SHP77 (cell line): ENCODE measurements at places on chromosomes 4 and X.

GRCh38 chr4:186557061-186557460, 1.7 kb upstream of the MTNR1A start:
- peak; percentile 34 for DNase-seq

- peak; percentile 6 for DNase-seq
These were observed 207.9 kb upstream of the FAM241A start for GRCh38 chr4:111937368-111937767.

DNA sequence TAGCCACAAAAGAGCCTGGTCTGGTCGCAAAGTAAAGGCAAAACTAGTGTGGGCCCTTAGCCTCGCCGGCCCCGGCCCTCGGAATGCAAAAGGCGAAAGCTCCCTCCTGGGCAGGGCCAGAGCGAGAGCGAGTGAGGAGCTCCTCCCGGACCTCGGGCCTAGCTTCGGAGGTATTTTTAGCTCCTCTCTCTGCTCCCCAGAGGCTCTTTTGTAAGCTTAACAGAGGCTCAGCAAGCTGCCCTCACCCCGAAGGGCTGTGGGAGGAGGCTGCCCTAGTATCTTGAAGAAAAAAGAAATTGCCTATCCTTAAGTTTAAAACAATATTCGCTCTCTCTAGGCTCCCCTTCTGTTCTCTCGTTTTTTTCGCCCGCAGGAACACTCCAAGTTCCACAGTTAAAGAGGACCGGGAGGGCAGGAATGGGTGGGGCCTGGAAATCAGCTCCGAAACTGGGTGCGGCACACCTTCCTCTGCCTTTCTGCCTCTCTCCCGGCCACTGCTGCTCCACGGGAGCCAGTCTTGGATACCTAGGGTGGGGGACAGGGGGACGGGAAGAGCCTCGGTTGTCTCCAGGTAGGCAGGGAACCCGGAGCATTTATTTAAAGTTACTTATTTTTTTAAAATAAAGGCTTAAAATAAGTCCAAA, 12.1 kb downstream of the HAND2 start:
- no peak for DNase-seq

DNA sequence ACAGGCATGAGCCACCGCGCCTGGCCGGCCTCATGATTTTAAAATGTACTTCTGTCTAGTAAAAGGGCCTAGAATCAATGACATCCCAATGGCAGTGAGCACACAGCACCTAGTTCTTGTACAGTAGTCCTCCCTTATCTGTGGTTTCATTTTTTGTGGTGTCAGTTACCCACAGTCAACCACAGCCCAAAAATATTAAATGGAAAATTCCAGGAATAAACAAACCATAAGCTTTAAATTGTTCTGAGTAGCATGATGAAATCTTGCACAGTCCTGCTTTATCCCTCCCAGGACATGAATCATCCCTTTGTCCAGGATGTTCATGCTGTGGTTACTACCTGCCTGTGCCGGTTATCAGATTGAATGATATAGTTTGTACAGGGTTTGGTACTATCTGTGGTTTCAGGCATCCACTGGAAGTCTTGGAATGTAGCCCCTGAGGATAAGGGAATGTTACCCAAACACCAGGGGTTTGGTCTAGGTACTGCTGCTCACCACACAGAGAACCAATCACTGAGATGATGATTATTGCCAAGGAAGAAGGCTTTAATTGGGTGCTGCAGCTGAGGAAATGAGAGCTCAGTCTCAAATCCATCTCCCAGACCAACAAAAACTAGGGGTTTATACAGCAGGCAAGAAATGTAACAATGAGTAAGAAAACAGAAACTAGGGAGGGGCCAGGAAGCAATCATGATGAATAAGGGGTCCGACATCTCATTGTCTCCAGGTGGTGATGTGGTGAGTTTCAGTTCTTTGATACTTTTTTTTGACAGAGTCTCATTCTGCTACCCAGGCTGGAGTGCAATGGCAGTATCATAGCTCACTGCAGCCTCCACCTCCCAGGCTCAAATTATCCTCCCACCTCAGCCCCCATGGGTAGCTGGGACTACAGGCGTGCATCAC, 16.2 kb upstream of the FHL1 start:
- DNase-seq, result no peak

- no peak for DNase-seq
These were observed 98.8 kb downstream of the SCFD2 start for GRCh38 chr4:53267026-53267425.

DNA sequence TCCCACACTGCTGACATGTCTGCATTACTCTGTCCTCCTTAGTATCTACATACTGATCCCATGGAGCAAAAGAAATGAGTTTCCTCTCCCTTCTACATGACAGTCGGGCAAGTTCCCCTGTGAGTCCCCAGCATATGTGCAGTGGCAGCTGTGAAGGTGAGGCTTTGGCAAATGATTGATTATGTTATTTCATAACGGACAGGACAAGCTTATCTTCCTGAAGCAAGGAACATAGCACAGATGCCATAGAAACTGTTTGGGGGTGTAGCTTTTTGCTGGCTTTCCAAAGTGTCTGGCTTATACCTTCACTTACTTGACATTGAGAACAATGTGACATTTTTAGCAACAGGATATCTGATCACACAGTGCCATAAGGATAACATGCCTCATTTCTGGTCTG, 136.8 kb upstream of the PDLIM3 start:
- no peak for DNase-seq

DNA sequence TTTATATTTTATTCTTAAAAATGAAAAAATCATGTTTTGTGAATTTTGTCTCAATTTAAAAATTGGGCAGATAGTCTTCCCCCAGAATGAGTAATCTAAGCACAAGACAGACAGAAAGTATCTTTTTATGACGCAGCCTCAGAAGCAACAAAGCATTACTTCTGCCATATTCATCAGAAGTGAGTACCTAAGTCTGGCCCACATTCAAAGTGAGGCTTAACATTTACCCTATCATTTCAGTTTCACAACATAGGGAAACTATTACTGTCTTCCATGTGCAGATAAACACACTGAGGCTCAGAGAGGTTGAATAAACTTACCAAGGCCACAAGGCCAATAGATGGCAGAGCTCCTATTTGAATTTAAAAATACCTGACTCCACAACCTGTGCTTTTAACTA, 4.4 kb upstream of the PRDX4 start:
- no peak for DNase-seq

DNA sequence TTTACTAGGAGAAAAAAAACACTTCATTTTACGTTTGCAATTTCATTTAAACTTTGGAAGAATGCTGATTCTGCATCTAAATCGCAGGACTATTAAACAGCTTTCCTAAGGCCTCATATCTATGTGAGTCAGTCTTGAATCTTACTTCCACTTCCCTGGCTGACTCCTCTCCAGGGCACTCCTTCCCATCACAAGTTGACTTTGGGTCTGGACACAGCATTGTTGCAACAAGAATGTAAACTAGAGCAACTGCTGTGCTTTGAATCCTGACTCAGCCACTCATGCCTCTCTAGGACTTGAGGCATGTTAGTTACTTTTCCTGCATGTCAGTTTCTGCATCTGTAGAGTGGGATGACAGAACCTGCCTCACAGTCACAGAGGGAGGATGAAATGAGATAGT, 413.8 kb downstream of the FAT4 start:
- no peak for DNase-seq

GRCh38 chrX:4570151-4570550, 856.7 kb upstream of the PRKX start:
- no peak for DNase-seq

- DNase-seq, result no peak
These were observed 99.2 kb downstream of the PSAPL1 start for GRCh38 chr4:7335344-7336066.

- no peak for DNase-seq
These were observed 111.6 kb upstream of the WDR17 start for GRCh38 chr4:175953960-175954521.

GRCh38 chrX:30525732-30526131, 51.8 kb downstream of the TASL start:
- DNase-seq, result no peak

GRCh38 chr4:2261110-2261852, 628 bp downstream of the MXD4 start:
- no peak for DNase-seq

GRCh38 chr4:95124906-95125504, 367.2 kb downstream of the BMPR1B start:
- DNase-seq, result no peak

GRCh38 chr4:163744861-163745260, 250.4 kb downstream of the TMA16 start:
- no peak for DNase-seq

DNA sequence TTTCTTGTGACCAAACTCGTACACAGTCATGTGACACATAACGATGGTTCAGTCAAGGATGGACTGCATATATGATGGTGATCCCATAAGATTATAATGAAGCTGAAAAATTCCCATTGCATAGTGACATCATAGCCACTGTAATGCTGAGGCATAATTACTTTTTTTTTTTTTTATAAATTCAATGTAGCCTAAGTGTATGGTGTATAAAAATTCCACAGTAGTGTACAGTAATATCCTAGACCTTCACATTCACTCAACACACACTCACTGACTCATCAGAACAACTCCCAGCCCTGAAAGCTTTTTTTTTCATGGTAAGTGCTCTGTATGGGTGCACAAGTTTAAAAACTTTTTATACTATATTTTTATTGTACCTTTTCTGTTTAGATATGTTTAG, 105.0 kb downstream of the AREG start:
- no peak for DNase-seq

DNA sequence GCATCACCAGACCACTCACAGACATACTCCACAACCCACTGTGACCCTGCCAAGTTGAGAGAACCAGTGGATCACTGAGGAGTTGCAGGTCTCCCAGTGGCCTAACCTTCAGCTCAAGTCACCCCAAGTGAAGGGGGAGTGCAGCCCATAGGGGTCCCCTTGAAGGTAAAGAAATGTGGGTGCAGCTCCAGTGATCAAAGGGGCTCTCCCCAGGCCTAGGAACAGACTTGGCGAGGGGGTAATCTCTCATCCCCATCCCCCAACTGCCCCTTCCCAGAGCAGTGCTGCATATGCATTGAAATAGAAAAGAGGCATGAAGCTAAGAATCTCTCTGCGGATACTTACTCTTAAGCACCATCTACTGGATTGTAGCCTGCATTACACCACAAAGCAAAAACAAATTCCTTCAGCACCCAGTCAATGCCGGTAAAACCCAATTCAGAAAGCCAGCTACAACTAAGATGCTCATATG, 27.0 kb downstream of the MAGEE1 start:
- DNase-seq, result no peak

- no peak for DNase-seq
These were observed 482.8 kb upstream of the FAM241A start for GRCh38 chr4:111662496-111662895.

GRCh38 chrX:24920769-24921168, 95.0 kb downstream of the ARX start:
- no peak for DNase-seq

DNA sequence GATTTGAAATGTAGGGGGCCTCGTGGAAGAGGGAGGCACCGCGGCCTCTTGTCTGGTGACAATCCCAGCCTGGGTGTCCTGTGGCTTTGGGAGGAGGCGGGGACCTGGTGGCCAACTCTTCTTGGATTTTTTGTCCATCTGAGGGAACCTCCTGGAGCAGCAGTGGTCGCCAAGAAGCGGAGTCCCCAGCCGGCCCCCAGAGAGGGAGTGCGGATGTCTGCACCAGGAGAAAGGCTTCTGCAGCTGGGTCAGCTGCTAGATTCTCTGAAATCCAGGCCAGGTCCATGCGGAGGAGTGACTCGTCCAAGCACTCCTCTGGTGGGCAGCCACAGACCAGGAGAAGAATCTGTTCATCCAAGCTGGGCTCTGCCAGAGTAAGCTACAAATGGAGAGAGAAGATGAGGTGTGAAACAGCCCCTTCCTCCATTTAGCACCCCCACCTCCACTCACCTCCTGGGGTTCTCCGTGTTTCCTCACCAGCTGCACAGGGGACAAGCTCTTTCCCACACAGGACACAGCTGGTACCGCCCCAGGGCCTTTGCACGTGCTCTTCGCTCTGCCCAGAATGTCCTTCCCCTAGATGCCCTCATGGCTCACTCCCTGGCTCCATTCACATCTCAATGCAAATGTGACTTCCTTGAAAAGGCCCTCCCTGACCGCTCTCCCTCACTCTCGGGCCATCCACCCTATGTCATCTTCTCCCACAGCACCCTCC, 27.6 kb downstream of the C4orf50 start:
- no peak for DNase-seq

DNA sequence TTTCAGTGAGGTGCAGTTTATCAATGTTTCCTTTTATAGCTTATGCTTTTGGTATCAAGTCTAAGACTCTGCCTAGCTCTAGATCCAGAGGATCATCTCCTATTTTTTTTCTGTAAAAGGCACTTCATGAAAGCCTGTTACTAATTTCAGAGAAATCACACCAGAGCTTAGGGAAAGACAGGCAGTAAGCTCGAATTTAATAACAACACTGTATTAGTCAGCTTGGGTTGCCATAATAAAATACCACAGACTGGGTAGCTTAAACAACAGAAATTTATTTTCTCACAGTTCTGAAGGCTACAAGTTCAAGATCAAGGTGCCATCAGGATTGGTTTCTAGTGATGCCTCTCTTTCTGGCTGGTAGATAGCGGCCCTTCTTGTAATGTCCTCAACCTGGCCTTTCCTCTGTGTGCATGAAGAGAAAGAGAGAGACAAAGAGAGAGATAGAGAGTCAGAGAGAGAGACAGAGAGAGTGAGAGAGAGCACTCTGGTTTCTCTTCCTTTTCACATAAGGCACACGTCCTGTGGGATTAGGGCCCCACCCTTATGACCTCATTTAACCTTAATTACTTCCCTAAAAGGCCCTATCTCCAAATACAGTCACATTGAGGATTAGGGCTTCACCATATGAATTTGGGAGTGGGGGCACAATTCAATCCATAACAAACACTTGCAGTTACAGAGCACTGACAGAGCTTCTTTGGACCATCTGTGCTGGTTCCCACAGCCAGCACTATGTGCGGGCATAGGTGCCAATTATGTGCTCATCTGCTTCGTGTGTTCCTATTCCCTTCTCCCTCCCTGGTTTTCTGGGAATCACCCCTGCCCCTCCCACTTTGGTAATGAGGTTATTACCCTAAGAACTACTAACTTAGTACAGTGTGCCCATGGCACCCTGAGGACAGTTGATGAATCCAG, 114.8 kb upstream of the MED14 start:
- no peak for DNase-seq

- DNase-seq, result no peak
These were observed 254.0 kb downstream of the SNCA start for GRCh38 chr4:89582756-89583505.

GRCh38 chrX:16472345-16472744, 177.6 kb upstream of the S100G start:
- DNase-seq, result no peak

- DNase-seq, result no peak
These were observed 178.3 kb downstream of the RASL11B start for GRCh38 chr4:53040459-53040815.

GRCh38 chr4:182448281-182449151, 205.3 kb downstream of the TENM3 start:
- DNase-seq, result no peak
